T47D (cell line): ENCODE measurements at places on chromosomes 3 and 15.

- DNase-seq = no peak
Observed at GRCh38 chr3:186487819-186488218, 56.4 kb downstream of the CRYGS start.

DNA sequence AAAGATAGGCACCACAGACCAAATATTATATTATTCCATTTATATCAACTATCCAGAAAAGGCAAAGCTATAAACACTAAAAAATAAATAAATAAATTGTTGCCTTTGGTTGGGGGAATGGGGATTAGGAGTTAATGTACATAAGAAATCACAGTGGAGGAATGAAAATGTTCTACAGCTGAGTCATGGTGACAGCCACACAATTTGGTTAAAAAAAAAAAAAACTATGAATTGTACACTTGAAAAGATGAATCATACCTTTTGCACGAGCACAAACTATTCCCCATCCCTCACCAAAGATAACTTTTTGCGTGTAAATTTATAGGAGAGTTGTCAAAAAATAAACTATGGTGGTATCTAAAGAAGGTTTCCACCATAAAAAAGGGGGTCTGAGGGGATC lies 103.2 kb downstream of the TBC1D5 start:
- DNase-seq = no peak

DNA sequence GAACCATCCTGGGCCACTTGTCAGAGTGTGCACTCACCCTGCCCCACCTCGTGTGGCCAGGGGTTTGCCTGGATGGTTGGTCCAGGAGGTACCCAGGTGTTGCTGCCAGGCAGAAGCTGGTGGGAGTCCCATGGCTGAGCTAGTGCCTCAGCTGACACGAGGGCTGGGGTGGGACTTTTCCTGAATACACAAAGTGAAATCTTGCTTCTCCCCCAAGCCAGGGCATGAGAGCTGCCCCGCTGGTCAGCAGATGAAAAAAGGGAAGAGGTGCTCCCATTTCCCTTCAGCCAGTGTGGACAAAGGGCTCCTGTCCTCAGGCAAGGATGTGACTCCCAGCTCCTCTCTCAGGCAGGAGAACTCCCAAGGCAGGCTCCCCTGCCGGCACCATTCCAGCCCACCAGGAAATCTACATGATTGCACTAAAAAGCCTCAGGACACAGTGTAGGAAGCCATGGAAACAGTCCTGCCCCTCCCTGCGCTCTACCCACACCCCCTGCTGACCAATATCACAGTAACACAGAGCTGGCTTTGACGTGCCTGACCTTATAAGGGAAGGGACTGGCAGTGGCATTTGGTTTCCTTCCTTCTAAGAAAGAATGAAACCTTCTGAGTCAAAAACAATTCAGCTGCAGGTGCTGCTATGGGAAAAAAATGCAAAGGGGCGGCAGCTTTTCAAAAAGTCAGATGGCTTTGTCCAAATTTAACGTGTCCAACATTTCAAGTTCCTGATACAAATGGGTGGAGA lies 33.9 kb downstream of the MYO5C start:
- DNase-seq = no peak

GRCh38 chr3:149809699-149810098 lies 3.3 kb upstream of the RNF13 start:
- no peak for DNase-seq
